Fibroblast of skin of scalp (primary cell): ENCODE measurements at places on chromosomes 12 and 14.

DNA sequence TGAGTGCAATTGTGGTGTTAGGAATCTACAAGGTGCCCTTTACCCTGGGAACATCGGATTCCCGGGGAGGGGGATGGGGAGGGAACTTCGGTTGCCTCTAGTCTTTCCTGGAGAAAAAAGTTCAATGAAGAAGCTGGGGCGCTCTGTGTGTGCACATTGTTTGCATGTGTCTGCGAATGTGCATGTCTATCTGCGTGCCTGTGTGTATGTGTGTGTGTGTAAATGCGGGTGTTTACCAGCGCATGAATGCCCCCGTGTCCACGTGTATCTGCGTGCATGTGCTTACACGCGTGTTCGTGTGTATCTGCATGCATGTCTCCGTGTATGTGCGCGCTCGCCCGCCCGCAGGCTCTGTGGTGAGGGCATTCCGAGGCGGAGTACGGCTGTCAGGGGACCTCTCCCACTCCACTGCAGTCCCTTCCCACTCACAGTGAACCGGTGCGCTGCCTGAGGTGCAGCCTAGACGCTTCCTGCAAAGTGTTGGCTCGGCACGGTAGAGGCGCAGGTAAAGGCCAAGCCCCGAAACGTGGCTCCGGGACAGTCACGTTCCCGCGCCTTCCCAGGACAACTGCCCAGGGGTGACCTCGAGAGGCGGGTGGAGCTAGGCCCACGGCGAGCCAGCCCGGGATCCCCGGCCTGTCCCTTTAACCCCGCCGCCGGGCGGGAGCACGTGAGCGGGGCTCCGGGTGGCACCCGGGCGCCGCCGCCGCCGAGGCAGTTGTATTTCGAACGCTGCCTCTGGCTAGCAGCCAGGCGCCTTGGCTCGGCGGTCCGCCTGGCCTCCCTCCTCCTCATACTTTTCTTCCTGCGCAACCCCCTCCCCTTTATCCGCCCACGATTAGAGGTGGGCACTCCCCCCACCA lies 539 bp upstream of the HMGA2 start:
- DNase-seq: peak; percentile 75

- no peak for DNase-seq
These were observed 106.4 kb upstream of the SRRM4 start for GRCh38 chr12:118874698-118875548.

- no peak for DNase-seq
These were observed 13.7 kb downstream of the SLC25A47 start for GRCh38 chr14:100336618-100337530.

GRCh38 chr12:127327986-127328385 lies 939.0 kb upstream of the TMEM132C start:
- no peak for DNase-seq

DNA sequence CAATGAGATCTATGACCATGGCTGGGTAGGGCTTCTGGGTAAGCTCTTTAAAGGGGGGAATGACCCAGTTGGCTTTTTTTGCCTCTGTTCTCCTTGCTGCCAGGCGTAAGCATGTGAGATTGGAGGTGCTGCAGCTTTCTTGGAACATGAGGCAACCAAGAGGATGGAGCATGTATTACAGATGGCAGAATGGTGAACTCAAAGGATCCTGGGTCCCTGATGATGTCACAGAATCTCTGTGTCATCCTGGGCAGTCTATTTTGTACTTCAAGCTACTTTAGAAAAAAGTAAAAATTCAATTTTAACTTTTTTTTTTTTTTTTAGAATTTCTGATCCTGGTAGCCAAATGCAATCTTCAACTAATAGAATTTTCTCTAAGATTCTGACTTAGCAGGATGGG lies 8.0 kb downstream of the KRT82 start:
- DNase-seq: no peak

- DNase-seq: no peak
These were observed 197.0 kb upstream of the PRICKLE1 start for GRCh38 chr12:42786400-42787148.

DNA sequence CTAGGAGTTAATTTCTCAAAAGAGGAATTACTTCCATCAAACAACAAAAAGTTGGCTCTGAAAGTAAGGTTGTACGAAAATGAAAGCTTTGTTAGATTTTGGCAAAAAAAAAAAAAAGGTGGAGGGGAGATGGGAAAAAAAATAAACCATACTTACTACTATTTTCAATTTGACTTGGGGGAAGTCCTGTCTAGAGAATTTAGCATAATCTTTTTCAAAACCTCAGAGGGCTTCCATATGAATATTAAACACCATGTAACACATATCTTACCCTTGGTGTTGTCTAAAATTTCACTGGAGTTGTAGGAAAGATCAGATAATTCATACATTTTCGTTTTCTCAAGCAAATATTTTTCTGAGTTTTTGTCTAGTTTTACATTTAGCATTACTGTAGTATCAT lies 17.5 kb downstream of the GRIP1 start:
- no peak for DNase-seq

DNA sequence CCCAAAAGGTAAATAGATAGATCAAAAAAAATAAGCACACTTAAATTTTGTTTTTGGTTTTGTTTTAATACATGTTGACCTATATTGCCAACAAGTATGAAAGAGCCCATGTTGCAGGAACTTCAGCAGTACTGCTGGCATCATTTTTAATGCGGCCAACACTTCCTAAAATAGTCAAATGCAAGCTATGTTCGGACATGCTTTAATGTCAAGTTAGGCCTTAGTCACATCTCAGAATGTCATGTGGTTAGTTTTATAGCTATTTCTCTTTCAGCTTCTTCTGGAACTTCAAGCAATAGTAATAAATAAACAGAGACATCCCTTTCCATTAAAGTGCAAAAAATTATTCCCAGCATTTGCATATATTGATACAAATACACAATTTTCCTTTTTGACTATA lies 153.4 kb downstream of the PIK3C2G start:
- DNase-seq: no peak

DNA sequence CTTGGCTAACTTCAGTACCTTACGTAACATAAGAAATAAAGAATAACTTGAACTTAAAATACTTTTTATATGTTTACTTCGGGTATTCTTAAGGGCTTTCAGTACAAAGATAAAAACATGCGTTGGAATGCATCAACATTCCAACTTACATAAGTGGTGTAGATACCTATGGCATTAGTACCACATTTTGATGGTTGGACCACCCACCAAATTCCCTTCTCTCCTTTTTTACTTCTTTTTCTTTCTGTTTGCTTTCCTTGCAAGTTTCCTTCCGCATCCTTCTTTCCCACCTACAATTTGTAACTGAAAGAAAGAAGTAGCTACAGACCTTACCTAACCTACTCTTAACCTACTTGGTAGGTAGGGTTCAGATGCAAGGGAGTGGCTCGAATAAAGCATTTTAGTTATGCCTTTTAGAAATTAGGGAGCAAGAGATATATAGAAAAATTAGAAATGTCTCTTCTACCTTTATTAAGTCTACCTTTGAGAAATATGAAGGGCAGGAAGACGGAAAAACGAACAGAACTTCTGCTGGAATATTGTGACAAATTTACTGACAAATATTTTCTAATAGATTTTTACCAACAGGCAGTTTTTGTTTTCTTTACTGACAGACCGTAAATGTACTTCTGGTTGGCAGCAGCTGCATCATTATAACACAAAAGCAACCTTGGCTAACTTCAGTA lies 2.1 kb upstream of the ARHGAP5 start:
- DNase-seq: no peak

- DNase-seq: no peak
These were observed 63.8 kb upstream of the PLEKHG7 start for GRCh38 chr12:92639017-92639416.

GRCh38 chr14:22837114-22837749 lies 847 bp downstream of the MMP14 start:
- peak; percentile 66 for DNase-seq

DNA sequence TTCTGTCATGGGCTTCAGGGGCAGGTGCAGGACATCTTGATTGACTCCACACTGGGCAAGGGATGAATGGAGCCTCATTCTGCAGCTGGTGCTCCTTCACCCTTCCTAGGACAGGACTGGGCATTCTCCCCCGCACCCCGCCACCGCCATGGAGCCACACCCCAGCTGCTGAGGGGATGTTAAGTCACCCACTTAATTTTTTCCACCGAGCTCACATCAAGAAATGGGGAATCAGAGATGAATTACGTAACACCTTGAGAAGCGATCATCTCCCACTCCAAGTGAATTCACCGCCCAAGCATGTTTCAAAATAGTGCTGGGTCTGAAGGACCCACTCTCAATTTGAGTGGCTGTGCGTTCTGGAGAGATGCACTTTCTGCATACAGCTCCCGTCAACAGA lies 94.2 kb downstream of the EML1 start:
- no peak for DNase-seq

- peak; percentile 42 for DNase-seq
These were observed 59.8 kb downstream of the MARK3 start for GRCh38 chr14:103444837-103445524.

GRCh38 chr12:17489452-17489851 lies 600.5 kb downstream of the RERGL start:
- DNase-seq: no peak

DNA sequence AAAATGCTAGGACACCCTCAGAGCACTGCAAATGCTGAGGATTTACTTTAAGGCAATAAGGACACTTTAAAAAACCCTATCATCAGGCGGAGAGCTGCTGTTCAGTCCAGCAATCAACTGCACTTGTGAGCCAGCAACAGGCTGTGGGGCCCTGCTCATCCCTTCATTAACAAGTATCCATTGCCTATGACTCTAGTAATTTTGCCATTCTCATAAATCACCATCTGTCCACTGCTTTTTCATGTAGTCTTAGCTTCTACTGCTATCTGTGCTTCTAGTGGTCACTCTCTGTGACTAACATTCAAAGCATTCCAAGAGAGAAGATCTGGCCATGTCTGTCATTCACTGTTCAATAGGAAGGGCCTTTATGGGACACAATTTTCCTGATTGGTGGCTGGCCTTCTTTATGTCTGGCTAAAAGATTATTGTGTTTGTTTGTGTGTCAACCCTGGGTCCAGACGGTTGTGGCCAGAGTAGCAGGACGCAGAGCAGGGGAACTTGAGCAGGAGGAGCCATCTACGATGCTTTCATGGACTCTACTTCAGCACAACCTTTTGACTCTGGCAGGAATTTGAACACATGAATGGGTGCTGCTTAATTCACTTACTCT lies 3.6 kb upstream of the KRAS start:
- DNase-seq: peak; percentile 51

- DNase-seq: peak; percentile 67
These were observed 10.0 kb downstream of the AHNAK2 start for GRCh38 chr14:104968153-104968527.

- no peak for DNase-seq
These were observed 203.6 kb upstream of the SOX5 start for GRCh38 chr12:24153079-24153478.

DNA sequence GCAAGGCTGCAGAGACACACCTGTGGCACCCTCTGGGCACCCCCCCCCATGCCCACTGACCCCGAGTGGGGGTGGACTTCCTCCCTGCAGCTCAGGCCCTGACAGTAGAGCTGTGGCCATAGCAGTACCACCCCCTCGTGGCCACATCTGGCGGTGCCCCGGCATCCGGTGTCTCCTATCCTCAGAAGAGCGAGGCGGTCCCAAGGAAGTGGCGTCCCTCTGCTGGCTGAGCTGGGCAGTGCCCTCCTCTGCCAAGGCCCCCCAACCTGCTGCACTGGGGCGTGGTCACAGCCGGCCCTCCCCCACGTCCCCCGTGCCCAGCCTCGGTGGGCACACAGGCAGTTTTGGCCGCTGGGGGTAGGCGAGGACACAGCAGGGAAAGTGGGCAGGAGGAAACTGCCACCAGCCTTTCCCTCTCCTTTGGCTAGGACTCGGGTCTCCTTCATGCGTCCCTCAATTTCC lies 6.0 kb upstream of the SLC6A12 start:
- DNase-seq: peak; percentile 52

GRCh38 chr14:64610049-64610746 lies 60.4 kb downstream of the PPP1R36 start:
- DNase-seq: no peak

GRCh38 chr12:58919231-58920101 lies 838 bp downstream of the LRIG3 start:
- peak; percentile 43 for DNase-seq

DNA sequence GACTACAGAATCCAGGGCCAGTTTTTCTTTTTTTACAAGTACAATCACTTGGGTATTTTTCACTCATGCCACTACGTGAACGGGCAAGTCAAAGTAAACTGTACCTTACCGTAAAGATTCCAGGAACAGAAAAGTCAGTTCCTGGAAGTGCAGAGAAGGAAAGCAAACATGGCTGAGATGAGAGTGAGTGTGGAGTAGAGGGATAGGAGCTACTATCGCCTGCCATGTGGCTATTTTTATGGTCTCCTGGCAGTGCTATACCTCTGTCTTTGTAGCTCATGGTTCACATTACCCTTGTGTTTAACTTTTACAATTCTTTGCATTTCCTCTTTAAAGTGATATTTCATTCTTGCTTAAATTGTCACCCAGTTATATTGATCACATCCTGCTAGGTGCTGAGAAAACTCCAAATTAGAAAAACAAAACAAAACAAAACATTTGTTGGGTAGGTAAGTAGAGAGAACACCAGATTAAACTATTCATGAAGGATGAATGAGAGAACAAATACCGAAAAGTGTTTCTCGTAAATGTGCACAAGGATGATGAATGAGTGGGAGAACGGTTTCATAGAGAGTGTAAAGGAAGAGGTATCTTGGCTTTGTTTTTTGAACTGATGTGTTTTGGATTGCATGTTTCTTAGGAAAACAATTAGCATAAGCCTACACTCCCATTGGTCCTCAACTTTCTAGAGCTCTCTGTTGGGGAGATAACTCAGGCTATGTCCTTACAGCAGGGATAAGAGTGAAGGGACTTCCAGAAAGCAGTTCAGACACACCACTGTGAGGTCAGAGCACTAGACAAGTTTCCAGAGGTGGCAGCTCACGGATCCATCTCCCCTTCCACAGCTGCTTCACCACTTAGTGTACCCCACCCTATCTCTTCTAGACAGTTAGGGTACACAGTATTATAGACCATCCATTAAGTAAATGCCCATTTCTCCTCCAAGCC lies 163.7 kb downstream of the IPO8 start:
- DNase-seq: no peak

DNA sequence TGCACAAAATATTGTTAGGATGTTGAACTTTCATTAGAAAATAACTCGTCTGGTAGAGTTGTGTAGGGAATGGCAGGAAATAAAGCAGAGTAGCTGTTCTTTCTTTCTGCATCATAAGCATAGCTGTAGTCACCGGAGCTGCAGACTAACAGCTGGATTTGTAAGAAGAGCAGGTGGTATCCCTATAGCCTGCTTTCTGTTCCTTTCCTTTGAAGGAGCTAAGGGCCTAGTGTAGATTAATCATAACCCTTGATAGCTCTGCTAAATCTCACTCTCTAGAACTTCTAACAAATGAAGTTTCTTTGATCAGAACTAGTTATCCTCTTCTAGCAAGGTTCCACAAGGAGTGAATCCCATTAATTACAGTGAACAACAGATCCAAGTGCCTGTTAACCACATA lies 3.5 kb downstream of the LMO3 start:
- DNase-seq: no peak

DNA sequence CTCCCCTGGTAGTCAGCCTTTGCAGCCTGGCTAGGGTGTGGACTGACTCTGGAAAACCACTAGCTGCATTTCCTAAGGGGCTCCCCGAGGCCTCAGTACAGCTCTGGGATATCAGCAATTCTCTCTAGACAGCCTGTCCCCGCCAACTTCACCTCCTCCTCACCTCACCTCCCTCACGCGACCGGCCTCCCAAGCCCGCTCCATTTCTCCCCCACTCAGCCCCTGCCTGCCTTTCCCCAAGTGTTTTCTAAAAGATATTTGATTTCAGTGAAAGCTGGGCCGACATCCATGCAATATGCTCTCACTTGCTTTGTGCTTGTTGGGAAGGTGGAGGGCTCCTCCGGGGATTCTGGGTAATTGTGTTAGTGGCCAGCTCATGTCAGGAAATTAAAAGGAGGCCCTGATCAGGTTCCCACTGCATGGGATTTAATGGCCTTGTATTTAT lies 91.8 kb downstream of the ESRRB start:
- DNase-seq: no peak

GRCh38 chr14:30077946-30078345 lies 150.3 kb upstream of the PRKD1 start:
- no peak for DNase-seq
